ENCODE measurements at places on chromosomes 11 and 22.

DNA sequence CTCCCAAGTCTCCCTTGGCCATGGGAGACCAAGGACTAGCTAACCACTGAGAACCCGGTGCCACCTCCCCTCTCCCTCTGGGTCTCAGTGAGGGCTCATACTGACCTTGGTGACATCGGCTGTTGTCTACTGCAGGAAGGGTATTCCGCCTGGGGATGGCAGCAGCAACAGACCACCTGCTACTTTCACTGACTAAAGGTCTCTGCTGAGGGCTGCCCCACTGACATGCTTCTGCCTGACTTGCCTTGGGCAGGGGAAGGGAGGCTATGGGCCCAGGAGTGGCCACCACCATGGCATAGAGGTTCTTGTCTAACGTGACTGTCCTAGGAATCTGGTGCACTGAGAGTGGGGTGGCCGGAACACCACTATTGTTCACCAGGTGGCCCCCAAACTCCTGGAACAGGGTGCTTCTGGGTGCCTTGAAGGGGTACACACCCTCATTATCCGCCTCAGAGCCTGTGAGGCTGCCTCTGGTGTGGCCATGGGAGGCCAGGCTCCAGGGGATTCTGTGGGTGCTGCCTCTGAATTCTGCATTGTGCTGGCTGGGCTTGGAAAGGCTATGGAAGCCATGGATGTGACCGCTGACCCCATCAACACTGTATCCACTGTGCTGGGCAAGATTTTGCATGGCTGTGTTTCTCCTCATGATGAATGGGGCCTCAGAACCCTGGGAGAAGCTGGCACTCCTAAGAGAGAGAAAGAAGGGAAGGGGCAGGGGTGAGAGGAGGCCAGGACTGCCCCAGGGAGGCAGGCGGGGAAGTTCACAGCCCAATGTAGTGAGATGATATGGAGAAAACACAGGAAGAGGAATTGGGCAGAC is 38.3 kb downstream of the GAB4 start:
- no peak for DNase-seq

- peak; percentile 25 for DNase-seq
Measured at GRCh38 chr11:62132689-62133293, 9.0 kb downstream of the INCENP start.

DNA sequence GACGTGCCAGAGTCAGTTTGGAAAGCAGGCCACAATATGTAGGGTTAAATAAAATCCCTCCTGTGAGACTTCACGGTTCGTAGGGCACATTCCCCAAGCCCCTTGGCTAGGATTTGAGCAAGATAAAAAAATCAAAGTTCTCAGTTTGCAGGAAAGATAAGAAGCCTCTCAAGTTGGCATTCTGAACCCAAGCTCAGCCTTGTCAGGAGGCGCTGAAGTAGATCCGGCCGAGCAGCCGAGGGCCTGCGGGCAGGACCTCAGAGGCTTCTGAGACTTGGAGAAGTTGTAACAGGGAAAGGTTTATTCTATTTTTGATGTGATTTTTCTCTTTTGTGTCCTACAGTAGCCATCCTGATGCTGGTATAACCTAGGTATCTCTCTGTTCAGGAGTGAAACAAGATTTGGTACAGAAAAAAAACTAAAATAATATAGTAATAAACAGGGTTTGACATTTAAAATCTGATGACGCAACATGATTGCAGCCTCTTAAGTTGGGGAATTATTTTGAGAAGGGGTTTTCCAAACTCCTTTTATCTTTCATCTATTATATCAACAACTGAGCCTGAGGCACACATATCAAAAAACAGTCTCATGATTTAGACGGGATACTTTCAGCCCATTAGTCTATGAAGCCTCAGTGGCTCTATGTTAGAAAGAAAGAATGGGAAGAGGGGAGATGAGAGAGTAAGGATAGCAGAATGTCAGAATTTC is 10.1 kb downstream of the PATE2 start:
- DNase-seq, result no peak

GRCh38 chr11:96154802-96155520 is 188.0 kb downstream of the MAML2 start:
- no peak for DNase-seq

DNA sequence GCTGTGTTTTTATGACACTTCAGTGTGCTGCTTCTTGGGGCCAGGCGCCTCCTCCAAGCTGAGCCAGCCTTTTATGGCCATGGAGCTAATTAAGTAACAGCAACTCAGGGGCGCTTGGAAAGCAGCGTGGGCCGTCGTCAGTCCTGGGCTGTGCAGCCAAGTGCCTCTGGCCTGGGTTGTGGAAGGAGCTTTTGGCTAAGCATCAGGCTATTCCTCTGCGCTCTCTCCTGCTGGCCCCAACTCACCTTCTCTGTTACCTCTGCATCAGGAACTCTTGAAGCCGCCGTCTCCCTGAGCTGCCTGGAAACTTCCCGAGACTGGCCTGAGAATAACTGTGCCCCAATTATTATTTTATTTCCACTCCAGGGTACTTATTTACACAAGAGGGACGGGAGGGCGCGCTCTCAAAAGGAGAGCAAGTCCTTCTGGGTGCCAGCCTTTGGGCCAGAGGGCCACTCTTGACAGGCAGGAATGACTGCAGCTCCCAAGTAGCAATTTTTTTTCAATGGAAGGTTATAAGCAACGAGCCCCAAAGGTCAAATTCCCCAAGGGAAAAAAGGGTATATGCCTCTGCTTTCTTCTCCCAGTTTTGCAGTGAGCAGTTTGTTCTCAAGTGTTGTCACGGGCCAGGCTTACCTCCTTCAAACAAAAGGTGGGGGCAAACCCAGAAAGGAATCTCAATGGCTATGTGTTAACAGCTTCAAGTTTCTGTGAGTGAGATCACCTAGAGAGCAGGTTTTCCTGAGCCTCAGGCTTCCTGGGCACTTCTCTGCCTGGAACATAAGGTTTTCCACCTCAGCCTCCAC is 38.5 kb upstream of the NAV2 start:
- no peak for DNase-seq

DNA sequence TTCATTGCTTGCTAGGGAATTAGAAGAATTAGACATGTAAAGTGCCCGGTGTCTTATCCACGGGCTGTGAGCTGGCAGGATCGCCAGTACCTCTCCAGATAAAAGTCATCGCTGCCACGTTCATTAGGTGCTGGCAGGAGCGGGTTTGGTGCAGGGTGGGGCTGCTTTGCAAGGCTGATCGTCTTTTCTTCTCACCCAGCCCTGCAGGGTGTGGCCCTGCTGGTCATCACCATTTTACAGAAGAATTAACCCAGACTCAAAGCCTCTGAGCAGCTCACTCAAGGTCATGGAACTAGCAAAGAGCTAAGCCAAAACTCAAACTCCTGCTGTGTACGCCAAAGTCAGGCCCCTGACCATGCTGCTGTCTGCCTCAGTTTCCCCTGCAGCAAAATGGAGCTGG is 6.1 kb upstream of the FGF4 start:
- no peak for DNase-seq

GRCh38 chr22:23784215-23784732 is 2.5 kb upstream of the SMARCB1 start:
- DNase-seq, result no peak

DNA sequence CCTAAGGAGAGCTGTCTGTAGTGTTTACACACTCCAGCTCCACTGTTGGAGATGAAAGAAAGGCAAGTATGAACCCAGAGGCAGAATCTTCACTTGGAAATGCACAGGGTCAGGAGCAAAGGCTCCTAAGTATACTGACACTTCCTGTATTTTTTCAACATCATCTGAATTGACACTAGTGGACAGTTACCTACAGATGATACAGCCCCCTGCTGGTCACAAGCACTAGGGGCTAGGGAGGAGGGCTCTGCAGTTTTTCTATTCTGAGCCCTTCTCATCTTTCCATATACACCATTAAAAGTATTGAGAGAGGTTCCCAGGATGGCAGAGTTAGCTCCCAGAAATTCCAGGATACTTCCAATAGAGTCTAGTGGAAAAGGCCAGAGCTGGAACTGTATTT is 290.3 kb upstream of the API5 start:
- DNase-seq, result peak; percentile 6
